HFF-Myc (cell line): ENCODE measurements at places on chromosomes 11 and 22.

DNA sequence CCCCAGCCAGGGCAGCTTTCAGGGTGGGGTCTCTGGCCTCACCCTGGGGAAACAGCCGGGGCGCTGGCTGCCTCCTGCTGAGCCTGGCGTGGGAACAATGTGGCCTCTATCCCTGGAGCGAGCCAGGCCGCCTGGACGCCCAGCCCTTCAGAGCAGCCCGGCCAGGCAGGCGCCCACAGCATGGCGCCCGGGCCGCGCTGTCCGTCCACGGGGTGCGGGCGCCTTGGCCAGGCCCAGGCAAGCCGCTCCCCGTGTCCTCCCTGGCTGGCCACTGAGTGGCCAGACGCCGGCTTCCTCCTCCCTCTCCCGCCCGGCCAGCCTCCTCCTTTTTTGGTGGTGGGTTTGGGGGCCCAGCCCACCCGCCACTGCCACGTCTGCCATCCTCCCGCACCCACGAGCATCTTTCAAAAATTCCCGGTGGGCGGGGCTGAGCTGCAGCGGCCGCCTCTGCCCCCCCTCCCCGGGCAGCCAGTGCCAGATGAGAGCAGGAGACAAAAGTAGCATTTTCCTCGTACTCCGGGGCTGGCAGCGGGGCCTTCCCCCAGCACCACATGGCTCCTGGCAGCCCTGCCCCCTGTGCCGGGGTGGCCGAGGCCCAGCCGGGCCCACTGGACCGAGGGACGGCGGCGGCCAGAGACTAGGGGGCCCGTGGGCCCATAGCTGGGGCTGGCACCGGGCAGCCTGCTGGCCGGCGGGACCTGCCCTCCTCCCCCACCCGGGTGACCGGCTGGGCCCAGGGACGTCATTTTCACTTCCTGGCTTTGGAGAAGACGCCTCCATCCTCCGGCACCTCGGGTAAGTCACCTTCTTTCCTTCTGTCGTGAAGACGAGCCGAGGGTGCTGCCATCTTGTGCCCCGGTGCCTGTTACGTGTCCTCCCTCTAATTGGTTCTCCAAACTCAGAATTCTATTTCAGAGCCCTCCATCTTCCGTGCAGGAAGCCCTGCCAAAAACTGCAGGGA is 70.2 kb upstream of the PPARA start:
- no peak for DNase-seq

DNA sequence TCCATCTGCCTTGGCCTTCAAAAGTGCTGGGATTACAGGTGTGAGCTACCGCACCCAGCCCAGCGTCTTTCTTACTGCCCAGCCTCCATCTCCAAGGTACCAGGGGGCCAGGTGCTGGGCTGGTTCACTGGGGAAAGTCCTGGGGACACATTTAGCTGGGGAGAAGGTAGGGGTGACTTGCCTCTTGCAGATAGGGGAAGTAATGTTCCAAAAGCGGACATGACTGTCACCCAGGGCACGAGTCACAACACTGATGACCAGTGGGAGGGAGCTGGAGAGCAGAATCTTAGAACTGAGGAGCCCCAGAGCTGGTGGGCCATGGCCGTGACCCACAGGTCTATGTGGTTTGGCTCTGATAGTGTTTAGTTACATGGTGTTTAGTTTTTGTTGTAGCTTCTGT is 2.4 kb upstream of the SLC15A3 start:
- no peak for DNase-seq

- no peak for DNase-seq
Measured at GRCh38 chr22:40128989-40129388, 48.7 kb upstream of the TNRC6B start.

- DNase-seq, result no peak
Measured at GRCh38 chr22:17770180-17771077, 3.8 kb downstream of the BID start.

DNA sequence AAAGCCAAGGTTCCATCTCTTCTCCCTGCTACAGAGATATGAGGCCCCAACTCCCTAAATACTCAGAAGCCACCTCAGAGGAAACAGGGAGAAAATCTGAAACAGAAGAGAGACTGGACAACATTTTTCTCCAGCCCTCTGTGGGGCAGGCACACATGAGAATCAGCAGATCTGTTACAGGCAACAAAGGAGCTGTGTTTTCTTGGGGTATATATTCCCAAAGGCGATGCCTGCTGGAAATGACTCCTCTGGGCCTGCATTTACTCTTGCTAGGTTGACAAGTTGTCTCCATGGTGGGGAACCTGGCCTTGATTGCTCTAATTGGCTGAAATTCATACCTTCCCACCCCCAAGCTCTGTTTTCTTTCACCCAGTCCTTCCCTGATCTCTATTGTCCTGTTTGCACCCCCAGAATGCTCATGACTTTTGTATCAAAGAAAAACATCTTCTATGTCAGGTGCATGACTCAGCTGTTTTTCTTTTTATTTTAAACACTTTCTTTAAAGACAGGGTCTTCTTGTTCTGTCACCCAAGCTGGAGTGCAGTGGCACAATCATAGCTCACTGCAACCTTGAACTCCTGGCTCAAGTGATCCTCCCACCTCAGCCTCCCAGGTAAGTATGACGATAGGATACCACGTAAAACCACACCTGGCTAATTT is 23.5 kb upstream of the P2RY6 start:
- no peak for DNase-seq

DNA sequence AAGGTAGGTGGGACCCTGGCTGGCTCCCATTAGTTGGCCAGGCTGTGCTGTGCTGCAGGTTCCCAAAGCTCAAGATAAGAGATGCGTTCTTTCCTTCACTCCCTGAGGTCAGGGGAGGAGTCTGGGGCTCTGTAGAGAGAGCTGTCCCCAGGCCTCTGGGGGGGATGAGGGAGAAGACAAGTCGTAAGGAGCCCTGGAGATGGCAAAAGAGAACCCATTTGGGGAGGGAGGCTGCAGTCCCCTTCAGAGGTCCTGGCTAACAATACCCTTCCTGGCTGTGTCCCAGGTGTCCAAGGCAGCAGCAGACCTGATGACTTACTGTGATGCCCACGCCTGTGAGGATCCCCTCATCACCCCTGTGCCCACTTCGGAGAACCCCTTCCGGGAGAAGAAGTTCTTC is 916 bp downstream of the GNG3 start:
- DNase-seq, result no peak

DNA sequence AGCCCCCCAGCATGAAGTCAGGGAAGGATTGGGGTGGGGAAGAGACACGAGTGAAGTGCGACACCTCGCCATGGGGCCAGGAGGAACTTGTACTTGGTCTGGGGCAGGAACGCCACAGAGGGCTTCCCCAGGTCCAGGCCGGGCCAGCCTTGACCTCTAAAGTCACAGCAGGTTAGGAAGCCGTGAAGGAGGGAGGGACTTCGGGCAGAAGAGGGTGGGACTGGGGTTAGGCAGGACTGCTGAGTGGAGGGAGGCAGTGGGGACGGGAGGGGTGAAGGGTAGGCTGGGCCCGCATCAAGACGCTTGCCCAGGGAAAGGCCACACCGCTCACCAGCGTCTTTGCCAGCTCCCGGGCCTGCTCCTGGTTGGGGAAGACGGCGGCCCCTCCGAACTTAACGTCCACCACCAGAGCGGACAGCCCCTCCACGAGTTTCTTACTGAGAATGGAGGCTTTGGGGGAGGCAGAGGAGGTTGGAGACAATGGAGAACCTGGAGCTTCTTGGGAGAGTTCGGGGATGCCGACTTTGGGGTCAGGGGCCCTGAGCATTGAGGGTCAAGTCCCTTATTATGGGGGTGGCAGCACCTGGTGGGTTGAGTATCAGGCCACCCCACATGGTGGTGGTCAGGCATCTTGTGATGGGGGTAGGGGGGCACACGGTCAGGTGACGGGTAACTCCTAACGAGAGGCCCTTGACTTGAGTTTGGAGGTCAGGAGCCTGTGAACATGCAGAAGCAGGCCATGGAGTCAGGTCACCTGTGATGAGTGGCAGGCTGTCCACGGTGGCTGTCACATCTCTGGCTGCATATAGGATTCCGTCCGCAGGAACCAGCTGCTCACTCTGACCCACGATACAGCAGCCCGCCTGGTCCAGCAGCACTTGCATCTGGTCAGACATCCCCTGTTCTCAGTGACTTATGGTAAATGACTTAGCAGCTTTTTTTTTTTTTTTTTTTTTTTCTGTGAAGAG is 1.7 kb upstream of the SCO2 start:
- DNase-seq, result no peak

DNA sequence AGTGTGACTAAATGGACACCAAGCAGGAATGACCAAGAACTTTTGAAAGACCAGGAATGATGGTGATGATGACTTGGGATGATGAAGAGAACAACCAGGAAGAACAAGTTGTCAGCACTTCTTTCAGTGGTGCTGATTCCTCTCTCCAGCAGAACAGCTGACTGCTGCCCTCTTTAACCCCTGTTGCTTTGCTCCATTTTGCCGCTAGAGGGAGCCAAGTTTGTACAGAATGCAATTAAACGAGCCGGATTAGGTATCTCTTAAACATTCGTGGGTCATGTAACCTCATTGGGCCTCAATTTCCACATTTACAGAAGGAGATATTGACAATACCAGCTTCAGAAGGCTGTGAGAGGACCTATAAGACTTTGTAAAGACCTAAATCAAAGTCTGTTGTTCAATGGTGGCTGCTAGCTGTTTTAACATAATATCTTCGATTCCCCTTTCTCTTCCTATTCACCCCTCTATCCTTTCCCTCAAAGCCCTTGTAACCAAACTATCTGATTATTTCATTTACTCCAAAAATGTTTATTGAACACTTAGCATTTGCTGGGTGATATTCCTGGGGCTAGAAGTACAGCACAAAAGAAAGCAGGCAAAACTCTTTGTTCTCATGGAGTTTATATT is 1.9 kb downstream of the OR4S1 start:
- peak; percentile 5 for DNase-seq

DNA sequence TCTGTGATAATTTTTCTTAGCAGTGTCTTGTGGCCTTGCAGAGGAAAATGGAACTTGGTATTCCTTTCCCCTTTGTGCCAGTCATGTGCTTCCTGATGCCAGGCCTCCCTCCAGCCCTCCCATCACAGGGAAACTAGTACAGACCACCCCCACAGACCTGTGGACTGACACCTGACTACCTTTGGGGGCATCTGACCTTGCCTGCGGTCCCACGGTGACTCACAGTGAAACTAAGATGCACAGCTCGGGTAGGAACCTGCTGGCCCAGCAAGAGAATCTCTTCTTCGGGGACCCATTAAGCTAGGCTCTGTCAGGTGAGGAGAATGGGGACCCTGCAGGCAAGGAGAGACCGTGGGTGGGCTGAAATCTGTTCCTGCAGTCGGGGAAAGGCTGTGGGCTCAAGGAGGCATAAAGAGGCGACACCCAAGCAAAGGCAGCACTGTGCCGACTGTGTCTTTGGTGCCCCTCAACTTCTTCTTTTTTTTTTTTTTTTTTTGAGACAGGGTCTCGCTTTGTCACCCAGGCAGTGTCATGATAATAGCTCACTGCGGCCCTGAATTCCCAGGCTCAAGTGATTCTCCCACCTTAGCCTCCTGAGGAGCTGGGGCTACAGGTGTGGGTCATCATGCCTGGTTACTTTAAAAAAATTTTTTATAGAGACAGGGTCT is 20.8 kb upstream of the PEX26 start:
- DNase-seq, result no peak

DNA sequence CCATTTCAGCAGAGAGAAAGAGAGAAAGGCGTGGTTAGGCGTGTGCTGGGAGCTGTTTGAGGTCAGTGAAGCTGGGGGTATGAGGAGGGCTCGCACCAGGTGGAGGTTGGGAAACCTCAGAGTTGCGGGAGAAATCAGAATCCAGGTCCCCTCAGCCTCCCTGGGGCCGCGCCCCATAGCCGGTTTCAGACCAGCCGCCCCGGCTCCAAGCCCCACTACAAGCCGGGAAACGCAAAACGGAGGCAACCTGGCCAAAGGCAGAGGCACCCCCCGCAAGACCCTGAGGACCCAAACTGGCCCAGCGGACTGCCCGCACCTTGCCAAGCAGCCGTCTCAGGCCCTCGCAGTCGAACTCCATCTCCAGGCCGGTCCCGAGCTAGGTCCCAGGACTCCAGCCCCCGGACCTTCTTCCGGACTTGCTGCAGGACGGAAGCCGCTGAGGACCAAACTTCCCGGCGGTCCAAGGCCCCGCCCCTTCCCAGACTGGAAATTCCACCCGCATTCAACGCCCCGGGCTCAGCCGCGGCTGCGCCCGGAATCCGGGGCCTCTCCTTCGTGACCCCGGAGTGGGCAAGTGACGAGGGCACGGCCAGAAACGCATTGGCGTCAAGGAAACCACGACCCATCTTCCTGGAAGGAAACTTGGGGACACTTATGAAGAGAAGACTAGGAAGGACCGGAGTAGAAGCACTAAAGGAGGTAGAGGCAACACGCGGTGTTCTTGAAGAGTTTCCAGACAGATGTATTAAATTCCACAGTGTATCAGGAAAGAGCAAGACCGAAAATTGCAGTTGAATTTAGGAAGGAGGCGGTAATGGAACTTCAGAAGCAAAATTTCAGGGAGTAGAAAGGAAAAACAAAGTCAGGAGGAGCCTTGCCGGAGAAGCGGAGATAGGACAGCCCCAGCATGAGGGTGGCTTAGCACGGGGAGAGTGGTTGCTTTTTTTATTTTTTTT is at the start of gene UEVLD:
Gene UEVLD, minus strand, starts transcription at position 438 of the 956 bp plus-strand sequence. Its CDS starts 80 bp downstream, at position 358.
- DNase-seq, result peak; percentile 57

- DNase-seq, result no peak
Measured at GRCh38 chr22:46861468-46862367, 99.3 kb downstream of the TBC1D22A start.

DNA sequence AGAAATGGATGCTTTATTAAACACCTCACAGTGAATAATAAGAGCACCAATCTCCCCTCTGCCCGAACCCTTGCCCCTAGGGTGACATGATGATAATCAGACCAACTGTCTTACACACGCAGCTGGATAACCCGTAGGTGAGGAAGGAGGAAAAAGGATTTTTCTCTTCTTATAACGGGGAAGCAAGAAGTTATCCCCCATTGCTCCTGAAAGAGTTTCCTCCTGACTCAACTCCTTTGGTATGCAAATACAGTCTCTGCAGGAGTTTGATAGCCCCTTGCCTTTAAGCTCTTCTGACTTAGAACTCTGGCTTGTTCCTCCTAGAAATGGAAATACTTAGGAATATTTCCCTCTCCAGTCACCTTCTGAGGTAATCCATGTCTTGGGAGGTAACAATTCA is 455.8 kb downstream of the TMEM135 start:
- DNase-seq, result no peak

DNA sequence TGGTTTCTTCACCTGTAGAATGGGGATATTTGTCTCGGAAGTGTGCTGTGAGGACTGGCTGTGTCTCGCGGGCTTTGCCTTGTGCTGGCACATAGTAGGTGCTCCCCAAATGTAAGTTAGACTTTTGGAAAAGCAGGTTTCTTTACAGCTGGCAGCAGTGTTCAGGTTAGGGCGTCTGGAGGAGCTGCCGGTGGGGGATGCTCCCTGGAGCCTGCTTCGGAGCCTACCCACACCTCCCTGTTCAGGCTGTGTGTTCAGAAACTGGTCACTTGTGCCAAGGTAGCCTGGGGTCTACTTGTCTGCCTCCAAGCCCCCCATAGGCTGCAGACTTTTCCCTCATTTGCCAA is 60.0 kb downstream of the OTOG start:
- no peak for DNase-seq

- DNase-seq, result no peak
Measured at GRCh38 chr11:121892863-121893262, 223.2 kb downstream of the BLID start.

DNA sequence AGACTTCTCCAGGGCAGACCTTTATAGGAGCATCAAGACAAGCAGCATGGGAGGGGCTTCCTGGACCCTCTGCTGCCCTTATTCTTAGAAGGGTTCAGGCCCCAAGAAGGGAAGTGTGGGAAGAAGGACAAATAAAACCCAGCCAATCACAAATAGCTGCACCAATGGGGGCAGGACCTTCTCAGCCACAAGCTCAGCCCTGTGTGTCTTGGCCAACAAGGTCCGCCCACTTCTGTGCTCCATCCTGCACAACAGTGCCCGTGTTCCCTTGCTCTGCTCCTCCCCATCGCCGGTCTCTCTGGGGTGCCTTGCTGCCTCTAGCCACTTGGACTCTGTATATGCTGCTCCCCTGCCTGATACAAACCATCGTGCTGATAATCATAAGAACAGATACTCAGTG is 86.1 kb downstream of the NAT10 start:
- DNase-seq, result no peak
